ENCODE measurements at places on chromosomes 6 and 20. TPM values are rescaled to one million over a fixed set of nuclear protein-coding genes. Genes with fewer than 3 reads are reported as not detected.

Gene COL10A1
- total RNA-seq: not detected

GRCh38 chr20:62354031-62354808 is 12.9 kb downstream of the LAMA5 start:
- no peak overlapping the region for H3K27ac ChIP-seq
- H3K4me3 ChIP-seq: no peak overlapping the region
- H3K4me1 ChIP-seq: no peaks in the 10 kb centered on the region

- H3K27me3 ChIP-seq: peaks cover 8% of the 10 kb centered on the region
- no peaks in the 10 kb centered on the region for H3K36me3 ChIP-seq
- no peak overlapping the region for H3K4me3 ChIP-seq
- DNase-seq: no peak
- H3K27ac ChIP-seq: peak overlapping the region; percentile 14
These were observed 34.1 kb downstream of the UST start for GRCh38 chr6:148780918-148781436.

- peaks cover 17% of the 10 kb centered on the region for H3K27me3 ChIP-seq
- H3K36me3 ChIP-seq: peaks cover 11% of the 10 kb centered on the region
- no peak overlapping the region for H3K27ac ChIP-seq
- H3K4me3 ChIP-seq: no peak overlapping the region
- DNase-seq: no peak
These were observed 142.0 kb downstream of the ARHGAP18 start for GRCh38 chr6:129568015-129568414.
